Urothelium cell line (cell line): ENCODE measurements at places on chromosomes 2 and 18.

GRCh38 chr18:77677536-77677935, 427.9 kb downstream of the GALR1 start:
- no peak for DNase-seq

DNA sequence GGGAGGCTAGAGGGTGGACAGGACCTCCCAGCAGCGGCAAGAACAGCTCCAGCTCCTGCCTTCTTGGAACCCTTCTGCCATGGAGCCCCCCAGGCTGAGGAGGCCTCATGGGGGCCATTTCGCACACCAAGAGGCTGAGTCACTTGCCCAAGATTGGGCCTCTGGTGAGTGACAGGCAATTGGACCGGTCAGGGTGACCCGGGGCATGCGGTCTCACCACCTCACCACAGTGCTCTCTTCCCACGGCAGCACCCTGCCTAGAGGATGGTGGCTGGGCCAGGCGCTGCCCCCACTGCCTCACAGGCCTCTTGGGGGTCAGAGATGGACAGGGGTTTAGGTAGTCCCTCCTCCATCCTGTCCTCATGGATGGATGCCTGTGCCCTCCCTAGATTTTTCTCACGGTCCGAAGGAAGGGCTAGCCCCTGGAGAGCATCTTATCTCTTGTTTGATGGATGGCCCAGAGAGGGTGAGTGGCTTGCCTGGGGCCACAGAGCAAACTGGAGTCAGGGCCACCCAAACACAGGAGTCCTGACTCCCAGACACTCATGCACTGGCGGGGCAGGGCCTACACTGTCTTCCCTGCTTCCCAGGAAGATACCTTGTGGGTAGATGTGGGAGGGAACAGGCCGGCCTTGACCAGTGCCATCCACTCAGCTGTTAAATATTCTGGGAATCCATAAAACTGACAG, 119.2 kb downstream of the INHBB start:
- DNase-seq = no peak

- no peak for DNase-seq
Observed at GRCh38 chr2:43127208-43127940, 99.0 kb downstream of the ZFP36L2 start.

- DNase-seq = no peak
Observed at GRCh38 chr2:74201596-74201995, 3.2 kb downstream of the MTHFD2 start.

GRCh38 chr2:28129955-28130695, 239.6 kb downstream of the BABAM2 start:
- DNase-seq = no peak

DNA sequence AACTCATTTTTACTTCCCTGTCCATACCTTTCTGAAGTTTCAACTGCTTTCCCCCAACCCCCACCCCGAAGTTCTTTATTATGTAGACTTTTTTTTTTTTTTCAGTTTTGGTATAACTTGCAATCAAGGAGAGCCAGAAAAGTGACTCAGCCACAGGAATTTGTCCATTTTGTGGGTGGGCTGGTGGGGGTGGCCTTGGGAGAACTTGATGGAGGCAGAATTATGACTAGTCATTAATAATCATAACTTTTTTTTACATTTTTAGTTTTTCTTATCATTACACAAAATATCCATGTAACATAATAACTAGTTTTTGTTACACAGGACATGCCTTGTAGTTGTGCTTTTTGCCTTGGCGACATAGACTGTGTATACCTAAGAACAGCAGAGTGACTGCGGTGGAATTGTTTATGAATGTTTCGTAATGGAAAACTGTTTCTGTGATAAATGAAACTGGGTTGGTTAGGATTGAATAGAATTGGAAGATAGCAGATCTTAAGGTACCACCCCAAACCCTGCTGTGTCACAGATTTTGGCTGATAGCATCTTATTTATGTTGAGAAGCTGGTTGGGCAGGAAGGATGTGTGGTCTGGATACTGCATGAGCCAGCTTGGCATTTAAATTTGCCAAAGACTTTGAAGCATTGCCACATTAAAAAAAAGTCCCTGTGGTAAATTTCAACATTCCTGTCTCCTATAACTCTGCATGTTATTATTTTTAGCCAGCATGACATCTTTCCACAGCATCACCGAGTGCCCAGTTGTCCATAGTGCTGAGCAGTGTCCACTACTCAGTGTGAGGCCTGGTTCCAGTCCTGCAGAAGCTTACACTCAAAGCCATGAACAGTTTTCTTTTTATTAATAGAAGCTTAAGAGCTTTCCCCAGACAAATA, 30.7 kb downstream of the LYPD6B start:
- peak; percentile 55 for DNase-seq

GRCh38 chr2:149652526-149652925, 65.0 kb upstream of the MMADHC start:
- DNase-seq = no peak

- peak; percentile 90 for DNase-seq
Observed at GRCh38 chr2:201233192-201233811, 27.0 kb upstream of the CASP8 start.

- no peak for DNase-seq
Observed at GRCh38 chr18:25349926-25350487, 2.0 kb downstream of the ZNF521 start.

DNA sequence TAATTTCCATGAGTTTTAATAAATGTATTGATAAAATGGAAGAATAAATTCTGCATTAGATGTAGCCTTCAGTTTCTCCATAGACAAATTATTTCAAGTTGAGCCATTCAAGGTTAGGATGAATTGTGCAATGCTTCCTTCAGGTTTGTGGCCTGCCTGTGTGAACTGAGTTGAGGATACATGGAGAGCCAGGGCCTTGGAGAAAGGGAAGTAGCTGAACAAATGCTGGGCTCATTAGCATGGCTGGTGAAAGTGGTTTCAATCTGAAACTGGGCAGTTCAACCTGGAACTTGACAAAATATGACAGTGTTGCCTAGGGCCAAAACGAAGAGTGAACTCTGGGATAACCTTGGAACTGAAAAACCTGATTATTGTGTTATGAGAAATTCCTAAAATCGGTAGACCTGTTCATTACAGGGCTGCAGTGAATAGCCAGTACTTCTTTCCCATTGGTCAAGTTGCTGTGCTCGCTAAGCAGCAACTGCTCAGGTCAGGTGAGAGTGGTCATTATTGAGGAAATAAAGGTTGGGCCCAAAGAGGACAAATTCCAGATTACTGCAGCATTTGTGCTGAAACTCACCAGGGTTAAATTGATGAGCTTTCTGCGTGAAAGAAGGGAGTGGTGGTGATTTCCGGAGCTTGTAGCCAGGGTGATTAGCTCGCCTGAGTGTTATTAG, 12.7 kb downstream of the INPP1 start:
- DNase-seq = no peak
